Activated CD8-positive, alpha-beta memory T cell treated with anti-CD3 and anti-CD28 coated beads, Interleukin-2, amount 10 ng/mL, durations not matched to agents 7 days and 5 days (primary cell): ENCODE measurements at places on chromosomes 2 and 18. TPM values are rescaled to one million over a fixed set of nuclear protein-coding genes. Genes with fewer than 3 reads are reported as not detected.

Gene SIX2
- not detected for total RNA-seq

Gene SERPINB12
- not detected for total RNA-seq

Gene ALS2
- 12.0 TPM for total RNA-seq

Gene ZSWIM2
- total RNA-seq = not detected

Gene LYG2
- not detected for total RNA-seq

Gene RGPD4
- 0.54 TPM for total RNA-seq

Gene ABHD1
- 0.29 TPM for total RNA-seq

Gene DNAJC5G
- not detected for total RNA-seq

Gene COL3A1
- not detected for total RNA-seq

Gene ANKZF1
- total RNA-seq = 89.4 TPM

Gene BOLL
- not detected for total RNA-seq

Gene POTEE
- total RNA-seq = 0.40 TPM

Gene CAPN14
- 0.26 TPM for total RNA-seq

Gene INPP5D
- total RNA-seq = 152 TPM

Gene ZNF804A
- not detected for total RNA-seq

Gene XIRP2
- not detected for total RNA-seq

GRCh38 chr18:8501044-8501443, 108.2 kb upstream of the RAB12 start:
- H3K27ac ChIP-seq = no peak overlapping the region
- no peaks in the 10 kb centered on the region for H3K4me1 ChIP-seq
- no peaks in the 10 kb centered on the region for H3K27me3 ChIP-seq
- DNase-seq = no peak
- no peak overlapping the region for H3K4me3 ChIP-seq

DNA sequence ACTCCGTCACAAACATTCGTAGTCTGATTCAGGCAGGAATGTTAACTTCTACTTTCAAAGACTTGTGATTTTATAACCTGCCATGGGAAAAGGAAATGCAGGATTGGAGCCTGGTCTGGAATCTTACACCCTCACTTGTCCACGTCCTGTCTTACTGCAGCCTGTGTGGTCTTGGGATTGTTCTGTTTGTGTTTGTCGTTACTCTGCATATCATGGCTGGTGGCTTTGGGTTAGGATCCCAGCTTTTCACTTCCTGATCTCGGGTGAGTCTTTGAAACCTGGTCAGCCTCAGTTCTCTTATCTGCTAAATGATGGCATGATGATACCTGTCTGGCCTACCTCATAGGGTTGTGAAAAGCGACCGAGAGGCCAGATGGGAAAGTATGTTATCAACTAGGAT, 34.6 kb downstream of the SH3BP4 start:
- no peak for DNase-seq
- H3K27me3 ChIP-seq = no peaks in the 10 kb centered on the region
- H3K36me3 ChIP-seq = no peaks in the 10 kb centered on the region
- H3K4me1 ChIP-seq = no peaks in the 10 kb centered on the region
- no peak overlapping the region for H3K4me3 ChIP-seq
- H3K27ac ChIP-seq = no peak overlapping the region

DNA sequence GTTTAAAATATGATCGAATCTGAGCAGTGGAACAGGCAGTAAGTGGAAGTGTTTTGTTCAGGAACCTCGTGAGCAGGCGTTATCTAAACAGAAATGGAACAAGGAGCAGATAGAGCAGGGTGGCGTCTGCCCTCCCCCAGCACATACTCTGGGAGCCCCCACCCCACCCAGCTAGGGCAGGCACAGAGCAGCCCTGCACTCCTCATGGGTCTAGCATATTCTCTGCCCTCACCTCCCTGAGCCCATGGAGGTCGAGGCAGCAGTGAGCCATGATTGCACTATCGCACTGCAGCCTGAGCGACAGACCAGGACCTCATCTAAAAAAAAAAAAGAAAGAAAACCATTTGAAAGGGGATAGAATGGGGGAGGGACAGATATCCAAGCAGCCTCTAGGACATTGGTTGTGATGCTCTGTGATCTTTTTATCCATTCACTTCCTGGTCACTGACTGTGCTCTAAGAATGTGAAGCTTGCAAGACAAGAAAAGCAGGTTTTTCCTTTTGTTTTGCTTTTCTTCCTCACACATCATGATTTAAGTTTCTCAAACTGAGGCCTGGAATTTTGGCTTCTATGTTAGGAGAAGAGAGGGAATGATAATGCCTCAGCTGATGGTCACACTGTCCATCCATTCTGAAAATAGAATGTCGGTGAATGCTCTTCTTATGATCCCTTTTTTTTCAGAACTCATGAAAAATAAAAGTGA, 3.1 kb downstream of the MLPH start:
- H3K27ac ChIP-seq = no peak overlapping the region
- H3K4me1 ChIP-seq = no peaks in the 10 kb centered on the region
- H3K36me3 ChIP-seq = no peaks in the 10 kb centered on the region
- no peak overlapping the region for H3K4me3 ChIP-seq
- peaks cover 45% of the 10 kb centered on the region for H3K27me3 ChIP-seq

- H3K27me3 ChIP-seq = no peaks in the 10 kb centered on the region
- peak; percentile 70 for DNase-seq
- H3K36me3 ChIP-seq = peaks cover 57% of the 10 kb centered on the region
- peak overlapping the region; percentile 57 for H3K4me3 ChIP-seq
These were observed 520.8 kb downstream of the RNF144A start for GRCh38 chr2:7437716-7438632.

DNA sequence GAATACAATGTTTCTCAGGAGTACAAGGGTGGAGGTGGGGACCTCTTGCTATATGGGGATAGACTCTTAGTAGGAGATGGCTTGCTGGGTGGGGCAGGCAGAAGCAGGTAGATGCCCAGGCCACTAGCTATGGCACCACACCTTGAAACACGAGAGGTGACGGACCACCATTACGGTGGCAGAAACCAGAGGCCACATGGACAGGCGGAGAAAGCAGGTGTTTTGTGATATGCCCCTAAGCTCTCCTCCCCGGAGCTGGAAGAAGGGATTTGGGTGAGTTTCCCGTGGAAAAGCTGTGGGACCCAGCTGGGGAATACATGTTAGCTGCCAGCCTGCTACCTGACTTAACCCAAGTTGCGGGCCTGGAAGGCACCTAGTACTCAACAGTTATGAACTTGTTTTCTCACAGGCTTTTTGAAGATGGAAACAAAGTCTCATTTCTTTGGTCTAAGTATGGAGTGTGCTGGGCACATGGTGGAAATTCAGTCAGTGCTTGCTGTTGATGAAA, 16.7 kb downstream of the PLA2R1 start:
- H3K36me3 ChIP-seq = no peaks in the 10 kb centered on the region
- H3K27me3 ChIP-seq = peaks cover 13% of the 10 kb centered on the region
- DNase-seq = no peak
- H3K27ac ChIP-seq = no peak overlapping the region
- no peak overlapping the region for H3K4me3 ChIP-seq
- no peaks in the 10 kb centered on the region for H3K4me1 ChIP-seq

GRCh38 chr18:22674272-22674671, 256.6 kb upstream of the CTAGE1 start:
- no peaks in the 10 kb centered on the region for H3K36me3 ChIP-seq
- peaks cover 7% of the 10 kb centered on the region for H3K27me3 ChIP-seq
- H3K27ac ChIP-seq = no peak overlapping the region
- no peaks in the 10 kb centered on the region for H3K4me1 ChIP-seq
- H3K4me3 ChIP-seq = no peak overlapping the region
- no peak for DNase-seq

DNA sequence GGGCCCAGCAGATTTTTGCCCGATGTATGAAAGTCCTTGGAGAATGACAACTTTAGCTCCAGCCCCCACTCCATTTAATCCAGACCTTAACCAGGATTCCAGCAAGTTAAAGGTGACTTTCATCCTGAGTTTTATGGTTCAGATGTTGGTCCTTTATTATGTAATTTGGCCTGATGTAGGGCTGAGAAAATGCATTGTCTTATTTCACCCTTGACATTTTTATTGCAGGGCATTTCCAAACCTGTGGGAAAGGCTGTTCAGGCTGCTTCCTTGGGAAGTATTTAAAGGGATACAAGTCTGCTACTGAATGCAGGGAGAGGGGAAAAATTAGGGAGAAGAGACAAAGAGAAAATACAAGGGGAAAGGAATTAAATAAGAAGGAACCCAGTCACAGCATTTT, 48.8 kb downstream of the ASB1 start:
- no peak for DNase-seq
- H3K27me3 ChIP-seq = no peaks in the 10 kb centered on the region
- no peak overlapping the region for H3K27ac ChIP-seq
- peaks cover 24% of the 10 kb centered on the region for H3K36me3 ChIP-seq
- H3K4me1 ChIP-seq = peaks cover 4% of the 10 kb centered on the region
- H3K4me3 ChIP-seq = no peak overlapping the region

- no peaks in the 10 kb centered on the region for H3K36me3 ChIP-seq
- no peak for DNase-seq
- H3K4me3 ChIP-seq = no peak overlapping the region
- no peaks in the 10 kb centered on the region for H3K27me3 ChIP-seq
- H3K4me1 ChIP-seq = no peaks in the 10 kb centered on the region
- no peak overlapping the region for H3K27ac ChIP-seq
These were observed 164.4 kb upstream of the VRK2 start for GRCh38 chr2:57881998-57882888.

DNA sequence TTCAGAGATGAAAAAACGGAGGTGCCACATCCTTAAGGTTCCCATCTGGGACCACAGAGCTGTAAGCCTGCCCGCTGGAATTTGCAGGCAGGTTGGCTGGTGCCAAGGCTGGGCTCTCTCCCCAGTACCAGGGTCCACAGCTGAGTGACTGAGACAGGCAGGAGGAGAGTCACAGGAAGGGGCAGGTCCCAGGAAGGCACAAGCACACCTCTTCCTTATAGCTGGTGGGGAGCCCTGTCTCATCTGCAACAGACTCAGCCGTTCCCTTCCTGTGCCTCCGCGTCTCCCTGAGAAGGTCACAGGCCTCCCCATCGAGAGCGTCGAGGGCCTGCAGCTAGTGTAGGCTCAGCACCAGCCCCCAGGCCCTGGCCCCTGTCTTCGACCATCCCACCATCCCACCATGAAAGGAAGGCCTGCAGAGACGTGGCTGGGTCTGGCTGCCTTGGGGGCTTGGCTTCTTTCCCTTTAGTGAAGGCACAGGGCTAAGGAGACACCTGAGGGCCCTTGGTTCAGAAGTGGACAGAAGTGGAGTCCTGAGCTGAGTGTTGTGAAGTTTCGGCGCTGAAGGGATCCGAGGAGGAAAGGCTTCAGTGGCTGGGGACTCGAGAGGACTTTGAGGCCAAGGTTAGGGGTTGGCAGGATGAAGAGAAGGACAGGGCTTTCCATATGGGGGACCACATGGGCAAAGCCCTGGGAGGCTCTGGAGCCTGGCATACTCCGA, 26.8 kb downstream of the GLI2 start:
- no peak overlapping the region for H3K27ac ChIP-seq
- H3K27me3 ChIP-seq = peaks cover 3% of the 10 kb centered on the region
- no peak overlapping the region for H3K4me3 ChIP-seq
- no peaks in the 10 kb centered on the region for H3K4me1 ChIP-seq
- no peak for DNase-seq
- no peaks in the 10 kb centered on the region for H3K36me3 ChIP-seq

DNA sequence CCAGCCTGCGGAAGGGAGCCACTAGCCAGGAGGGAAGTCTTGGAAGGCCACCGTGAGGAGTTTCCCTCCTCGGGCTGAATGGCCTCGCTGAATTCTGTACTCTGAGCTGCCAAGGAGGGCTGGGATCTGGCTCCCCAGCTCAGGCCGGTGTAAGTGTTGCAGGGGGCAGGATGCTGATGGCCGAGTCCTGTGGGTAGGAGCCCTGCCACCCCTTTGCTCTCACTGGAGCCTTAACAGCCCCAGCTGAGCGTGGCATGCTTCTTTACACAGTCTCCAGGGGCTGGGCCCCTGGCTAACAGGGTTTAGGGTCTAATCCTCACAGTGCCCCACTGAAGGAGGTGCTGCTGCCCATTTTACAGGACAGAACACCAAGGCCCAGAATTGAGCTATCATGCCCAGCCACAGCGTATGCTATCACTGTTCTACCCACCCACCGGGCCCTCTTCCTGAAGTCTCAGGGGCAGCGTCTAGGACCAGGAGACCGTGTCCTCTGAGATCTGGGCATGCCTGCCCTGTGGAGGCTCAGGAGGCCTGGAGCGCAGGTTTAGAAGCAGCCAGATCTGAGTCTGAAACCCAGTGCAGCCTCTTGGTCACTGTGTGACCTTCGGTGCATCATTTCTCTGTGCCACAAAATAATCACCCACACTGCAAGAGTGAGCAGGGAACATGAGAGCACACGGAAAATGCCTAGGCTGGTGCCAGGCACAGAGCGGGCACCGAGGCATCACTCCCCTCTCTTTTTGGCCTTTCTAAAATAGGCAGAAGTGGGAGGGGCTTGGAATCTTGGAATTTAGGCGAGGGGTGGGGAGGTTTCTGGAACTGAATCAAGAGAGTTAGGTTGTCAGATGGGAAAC, 42.9 kb downstream of the TMEM37 start:
- H3K4me3 ChIP-seq = no peak overlapping the region
- peaks cover 2% of the 10 kb centered on the region for H3K27me3 ChIP-seq
- no peaks in the 10 kb centered on the region for H3K36me3 ChIP-seq
- H3K4me1 ChIP-seq = no peaks in the 10 kb centered on the region
- no peak overlapping the region for H3K27ac ChIP-seq

- no peaks in the 10 kb centered on the region for H3K4me1 ChIP-seq
- no peak overlapping the region for H3K27ac ChIP-seq
- DNase-seq = no peak
- H3K36me3 ChIP-seq = no peaks in the 10 kb centered on the region
These were observed 57.5 kb upstream of the CPO start for GRCh38 chr2:206881708-206882410.

- H3K4me1 ChIP-seq = no peaks in the 10 kb centered on the region
- H3K36me3 ChIP-seq = peaks cover 24% of the 10 kb centered on the region
- no peak overlapping the region for H3K4me3 ChIP-seq
- no peak for DNase-seq
- no peaks in the 10 kb centered on the region for H3K27me3 ChIP-seq
These were observed 47.5 kb downstream of the THUMPD2 start for GRCh38 chr2:39731546-39731945.

GRCh38 chr18:32588191-32588590, 117.5 kb upstream of the GAREM1 start:
- DNase-seq = no peak
- no peak overlapping the region for H3K27ac ChIP-seq
- H3K27me3 ChIP-seq = peaks cover 4% of the 10 kb centered on the region
